SJCRH30 (cell line): ENCODE measurements at places on chromosomes 2 and 18. TPM values are rescaled to one million over a fixed set of nuclear protein-coding genes. Genes with fewer than 3 reads are reported as not detected.

DNA sequence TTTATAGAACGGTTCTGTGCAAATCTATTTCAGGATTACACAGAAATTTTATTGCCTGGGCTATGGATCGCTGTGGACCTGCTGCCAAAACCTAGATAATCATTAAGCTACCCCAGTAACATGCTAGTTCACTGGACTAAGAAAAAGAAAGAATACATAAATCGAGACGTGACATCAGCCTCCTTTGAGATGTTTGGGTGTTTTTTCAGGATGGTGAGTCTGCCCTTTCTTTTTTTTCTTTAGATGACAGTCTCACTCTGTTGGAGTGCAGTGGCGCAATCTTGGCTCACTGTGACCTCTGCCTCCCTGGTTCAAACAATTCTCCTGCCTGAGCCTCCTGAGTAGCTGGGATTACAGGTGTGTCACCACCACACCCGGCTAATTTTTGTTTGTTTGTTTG lies 52.0 kb downstream of the FHOD3 start:
- DNase-seq, result no peak

DNA sequence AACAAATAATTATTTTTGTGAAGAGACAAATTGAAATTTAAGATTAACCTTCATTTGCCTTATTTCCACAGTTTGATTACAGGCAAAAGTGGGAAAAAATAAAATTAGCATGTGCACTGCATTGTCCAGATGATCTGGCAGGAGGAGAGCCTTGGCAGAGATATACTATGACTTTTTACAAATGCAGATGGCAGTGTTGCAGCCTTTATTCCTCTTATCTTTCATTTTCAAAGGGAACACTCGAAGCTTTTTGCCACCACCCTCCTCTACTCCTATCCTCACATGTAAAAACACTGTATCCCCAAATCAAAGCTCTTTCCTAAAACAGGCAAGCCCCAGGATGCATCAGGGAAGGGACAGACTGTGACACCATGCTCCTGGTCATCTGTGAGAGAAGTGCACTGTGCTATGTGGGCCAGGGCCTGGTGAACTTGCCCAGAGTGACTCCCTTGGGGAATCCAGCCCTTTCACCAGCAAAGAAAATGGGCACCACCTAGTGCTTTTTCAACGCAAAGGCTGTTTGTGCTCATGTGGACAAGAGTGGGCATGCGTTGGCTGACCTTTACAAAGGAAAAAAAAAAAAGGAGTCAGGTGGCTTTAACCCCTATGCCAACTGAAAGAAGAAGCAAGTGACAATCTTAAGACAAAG lies 74.7 kb upstream of the ETAA1 start:
- DNase-seq, result peak; percentile 48

DNA sequence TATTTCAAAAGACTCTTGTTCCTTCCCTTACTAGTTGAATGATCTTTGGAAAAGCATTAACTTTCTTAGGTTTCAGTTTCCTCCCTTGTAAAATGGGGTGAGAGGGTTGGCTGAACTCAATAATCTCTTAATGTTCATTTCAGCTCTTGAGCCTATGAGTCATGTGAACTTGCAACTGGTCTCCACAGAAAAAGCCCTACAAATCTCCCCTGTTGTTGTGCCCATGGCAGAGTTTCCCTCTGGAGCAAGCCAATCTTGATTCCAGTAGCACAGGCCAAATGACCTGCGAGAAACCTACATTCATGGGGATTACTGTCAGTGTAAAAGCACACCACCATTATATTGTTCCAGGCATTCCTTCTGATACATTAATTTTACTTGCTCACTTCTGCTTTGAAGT lies 388.9 kb downstream of the ALK start:
- peak; percentile 60 for DNase-seq

DNA sequence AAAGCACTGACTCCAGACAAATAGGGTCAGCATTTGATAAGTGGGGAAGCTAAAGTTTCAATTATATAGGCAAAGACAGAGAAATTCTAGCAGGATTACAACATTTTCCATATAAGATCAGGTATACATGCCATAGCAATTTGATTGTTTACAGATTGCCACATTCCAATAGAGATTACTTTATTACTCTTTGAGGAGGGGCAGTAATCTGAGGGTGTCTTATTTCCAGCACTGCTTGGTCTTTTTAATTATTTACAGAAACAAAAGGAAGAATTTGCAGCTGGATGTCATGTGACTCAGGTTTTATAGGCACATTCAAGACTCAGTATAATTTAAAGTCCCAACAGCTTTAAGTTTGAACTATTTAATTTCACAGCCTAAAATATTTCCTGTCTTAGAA lies 42.5 kb upstream of the GPR39 start:
- DNase-seq, result no peak

- DNase-seq, result no peak
These were observed 38.2 kb upstream of the TWSG1 start for GRCh38 chr18:9296233-9297006.

DNA sequence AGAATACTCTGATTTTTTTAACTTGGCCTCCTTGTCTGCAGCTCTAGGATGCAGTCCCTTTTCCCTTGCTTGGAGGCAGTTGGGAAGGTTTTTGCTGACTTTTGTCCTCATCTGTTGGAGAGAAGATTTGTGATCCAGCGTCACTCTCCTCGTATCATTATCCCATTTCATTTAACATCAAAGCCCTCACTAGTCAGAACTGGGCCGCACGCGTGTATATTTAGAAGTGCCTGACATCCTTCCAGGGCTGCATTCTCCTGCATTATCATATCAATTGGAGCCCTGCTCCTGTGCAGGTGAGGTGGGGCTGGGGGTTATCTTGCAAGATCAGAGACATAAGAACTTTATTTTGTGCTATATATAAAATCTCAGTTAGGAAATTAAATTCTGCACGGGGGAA lies 435.1 kb upstream of the HS6ST1 start:
- no peak for DNase-seq

AQP12B gene
- not detected in 2 replicates for total RNA-seq

AQP4 gene
- total RNA-seq, result 0.26 and 0.43 TPM in 2 replicates

PROC gene
- not detected in 2 replicates for total RNA-seq

ANKRD30BL gene
- not detected in 2 replicates for total RNA-seq

CAPN14 gene
- not detected in 2 replicates for total RNA-seq
